ENCODE measurements at places on chromosomes 2 and 18. TPM values are rescaled to one million over a fixed set of nuclear protein-coding genes. Genes with fewer than 3 reads are reported as not detected.

OTOF gene
- total RNA-seq = 0.05 TPM

- DNase-seq = no peak
- H3K27me3 ChIP-seq = no peaks in the 10 kb centered on the region
- no peaks in the 10 kb centered on the region for H3K36me3 ChIP-seq
Measured at GRCh38 chr18:36095936-36096519, 28.7 kb upstream of the RPRD1A start.

- peaks cover 3% of the 10 kb centered on the region for H3K27me3 ChIP-seq
- no peak for DNase-seq
- H3K4me1 ChIP-seq = peaks cover 35% of the 10 kb centered on the region
- peak overlapping the region; percentile 92 for H3K4me3 ChIP-seq
- H3K27ac ChIP-seq = peak overlapping the region; percentile 74
- no peaks in the 10 kb centered on the region for H3K36me3 ChIP-seq
Measured at GRCh38 chr2:20447437-20448245, 767 bp downstream of the RHOB start.

GRCh38 chr2:1638281-1638860, 105.9 kb downstream of the PXDN start:
- H3K27me3 ChIP-seq = no peaks in the 10 kb centered on the region
- peaks cover 8% of the 10 kb centered on the region for H3K36me3 ChIP-seq
- DNase-seq = no peak
- peaks cover 10% of the 10 kb centered on the region for H3K4me1 ChIP-seq
- no peak overlapping the region for H3K4me3 ChIP-seq

DNA sequence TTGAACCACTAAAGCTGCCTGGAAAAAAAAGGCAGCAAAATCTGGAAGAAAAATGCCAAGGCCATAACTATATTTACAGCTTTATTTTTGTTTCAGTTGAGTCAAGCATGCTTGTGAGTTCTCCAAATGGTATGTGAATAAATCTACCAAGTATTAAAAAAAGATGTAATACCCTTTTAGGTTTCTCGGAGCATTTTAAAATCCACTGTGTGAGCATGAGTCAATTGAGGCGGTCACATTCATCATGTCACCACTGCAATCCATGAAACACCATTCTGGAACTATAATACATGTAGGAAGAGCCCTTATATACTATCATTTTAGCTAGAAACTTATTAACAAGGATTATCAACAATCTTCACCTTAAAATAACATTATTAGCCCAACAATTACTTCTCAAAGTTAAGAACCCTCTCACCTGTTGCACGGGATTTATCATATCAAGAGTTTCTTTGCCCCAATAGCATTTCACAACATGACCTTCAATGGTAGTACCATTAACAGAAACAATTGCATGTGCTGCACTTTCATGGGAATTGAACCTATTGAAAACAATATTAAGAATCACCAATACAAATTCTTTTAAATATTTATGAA, 24.2 kb upstream of the C2orf42 start:
- DNase-seq = no peak
- peaks cover 3% of the 10 kb centered on the region for H3K4me1 ChIP-seq
- H3K27me3 ChIP-seq = no peaks in the 10 kb centered on the region

- no peak overlapping the region for H3K27ac ChIP-seq
- peaks cover 2% of the 10 kb centered on the region for H3K4me1 ChIP-seq
- H3K36me3 ChIP-seq = no peaks in the 10 kb centered on the region
- no peak for DNase-seq
Measured at GRCh38 chr2:58604096-58604495, 363.0 kb upstream of the FANCL start.

DNA sequence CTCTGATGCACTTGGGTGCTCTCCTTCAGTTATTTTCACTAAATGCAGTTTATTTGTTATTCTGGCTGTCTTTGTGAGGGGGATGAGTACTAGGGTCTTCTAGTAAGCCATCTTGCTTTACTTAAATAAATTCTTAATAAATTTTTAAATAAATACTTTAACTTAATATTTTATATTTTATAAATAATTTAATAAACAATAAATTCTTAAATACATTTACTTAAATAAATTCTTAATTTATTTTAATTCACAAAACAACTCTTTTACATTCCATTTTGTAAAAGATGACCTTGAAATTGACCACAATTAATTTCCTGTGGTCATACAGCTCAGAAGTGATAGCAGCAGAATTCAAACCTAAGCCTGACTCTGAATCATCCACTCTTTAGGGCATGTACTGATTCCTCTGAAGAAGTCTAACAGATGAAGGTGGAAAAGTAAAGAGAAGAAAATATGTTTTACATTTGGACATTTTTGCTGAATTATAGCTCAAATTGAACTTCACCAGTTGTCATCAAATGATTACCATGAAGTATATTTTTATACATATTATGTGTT, 28.8 kb downstream of the MYL1 start:
- no peak for DNase-seq
- no peaks in the 10 kb centered on the region for H3K36me3 ChIP-seq
- no peaks in the 10 kb centered on the region for H3K27me3 ChIP-seq
- H3K27ac ChIP-seq = no peak overlapping the region
- H3K4me3 ChIP-seq = no peak overlapping the region
